ENCODE measurements at places on chromosomes 7 and 10.

DNA sequence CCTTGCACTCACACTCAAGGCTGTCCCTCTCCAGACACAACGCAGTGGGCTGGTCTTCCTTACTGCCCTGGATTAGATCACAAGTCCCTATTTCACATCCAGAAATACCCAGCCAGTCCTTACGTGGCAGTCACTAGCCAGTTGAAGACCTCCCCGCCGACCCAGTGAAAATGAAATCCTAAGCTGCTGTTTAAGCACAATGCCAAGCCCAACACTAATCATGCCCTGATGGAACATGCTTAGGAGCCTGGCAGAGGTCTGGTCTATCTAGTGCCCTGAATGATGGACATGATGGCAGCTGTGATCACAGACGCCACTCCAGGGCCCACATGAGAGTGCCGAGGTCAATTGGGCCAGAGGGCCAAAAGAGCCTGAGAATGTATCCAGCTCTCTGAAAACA lies 389.0 kb downstream of the GRID1 start:
- no peak for DNase-seq

GRCh38 chr10:70494536-70494935 lies 16.0 kb downstream of the PALD1 start:
- DNase-seq = no peak

DNA sequence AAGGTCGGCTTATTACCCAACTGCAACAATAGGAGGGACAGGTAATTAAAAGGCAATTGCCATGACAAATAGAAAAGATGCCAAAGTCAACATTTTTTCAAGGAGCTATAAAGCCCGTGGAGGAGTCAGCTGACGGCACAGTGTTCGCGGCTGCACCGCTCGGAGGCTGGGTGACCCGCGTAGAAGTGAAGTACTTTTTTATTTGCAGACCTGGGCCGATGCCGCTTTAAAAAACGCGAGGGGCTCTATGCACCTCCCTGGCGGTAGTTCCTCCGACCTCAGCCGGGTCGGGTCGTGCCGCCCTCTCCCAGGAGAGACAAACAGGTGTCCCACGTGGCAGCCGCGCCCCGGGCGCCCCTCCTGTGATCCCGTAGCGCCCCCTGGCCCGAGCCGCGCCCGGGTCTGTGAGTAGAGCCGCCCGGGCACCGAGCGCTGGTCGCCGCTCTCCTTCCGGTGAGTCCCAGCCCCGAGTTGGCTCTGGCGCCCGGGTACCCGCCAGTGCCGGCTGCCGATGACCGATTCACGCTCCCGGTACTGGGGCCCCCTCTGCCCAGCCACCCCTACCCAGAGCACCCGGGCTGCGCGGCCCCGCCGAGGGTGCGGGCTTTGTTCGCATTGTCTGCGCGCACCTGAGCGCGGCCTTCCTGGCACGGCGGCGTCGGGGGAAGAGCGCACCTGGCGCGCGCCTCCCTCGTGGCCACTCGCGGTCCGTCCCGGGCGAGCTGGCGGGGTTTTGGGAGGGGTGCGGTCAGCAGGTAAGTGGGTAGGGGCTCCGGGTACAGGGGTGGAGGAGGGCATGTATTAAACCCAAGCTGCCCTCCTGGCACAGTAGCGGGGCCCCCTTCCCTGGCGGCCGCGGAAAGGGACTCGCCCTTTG lies at the start of gene VWA2:
TSS of gene VWA2 (plus strand) at position 138 of the 877 bp plus-strand sequence. CDS start 9,460 bp downstream, outside the sequence.
- no peak for DNase-seq

- no peak for DNase-seq
These were observed 4.1 kb upstream of the HMX2 start for GRCh38 chr10:123143825-123144168.

GRCh38 chr7:147535701-147536111 lies 1054.9 kb upstream of the C7orf33 start:
- DNase-seq = no peak

DNA sequence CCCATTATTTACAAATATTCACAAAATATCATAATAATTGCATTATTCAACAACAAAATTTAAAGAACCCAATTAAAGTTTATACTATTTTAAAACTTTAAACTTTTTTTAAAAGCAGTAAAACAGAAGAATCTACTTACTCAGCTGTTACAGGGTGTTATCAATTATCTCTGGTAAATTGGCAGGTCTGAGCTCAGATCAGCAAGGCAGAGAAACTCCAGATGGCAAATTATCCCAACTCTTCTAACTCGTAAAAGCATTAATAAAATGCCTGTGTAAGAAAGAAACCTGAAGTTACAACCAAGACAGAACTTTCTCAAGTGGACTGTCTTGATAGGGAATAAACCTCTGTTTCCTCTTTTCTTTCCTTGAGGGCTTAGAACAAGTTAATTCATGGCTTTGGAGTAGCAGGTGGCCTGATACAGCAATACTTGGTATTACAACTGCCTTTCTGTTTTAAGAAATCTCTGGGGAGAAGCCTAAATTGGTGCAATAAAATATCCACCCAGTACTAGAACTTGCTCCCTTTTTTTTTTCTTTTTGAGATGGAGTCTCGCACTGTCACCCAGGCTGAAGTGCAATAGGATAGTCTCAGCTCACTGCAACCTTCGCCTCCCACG lies 275.3 kb upstream of the MKLN1 start:
- DNase-seq = no peak

- DNase-seq = no peak
These were observed 44.5 kb downstream of the KCNMA1 start for GRCh38 chr10:77592946-77593636.

DNA sequence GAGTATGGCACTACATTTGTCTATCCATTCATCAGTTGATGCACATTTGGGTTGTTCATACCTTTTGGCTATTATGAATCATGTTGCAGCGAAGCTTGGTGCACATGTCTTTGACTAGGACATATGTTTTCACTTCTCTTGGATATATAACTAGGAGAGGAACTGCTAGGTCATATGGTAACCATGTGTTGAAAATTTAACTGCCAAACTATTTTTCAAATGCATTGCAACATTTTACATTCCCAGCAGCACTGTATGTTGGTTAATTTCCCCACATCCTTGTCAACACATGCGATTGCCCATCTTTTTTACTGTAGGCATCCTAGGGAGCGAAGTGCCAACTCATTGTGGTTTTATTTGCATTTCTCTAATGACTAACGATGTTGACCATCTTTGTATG lies 183.4 kb downstream of the PRKCQ start:
- DNase-seq = no peak

DNA sequence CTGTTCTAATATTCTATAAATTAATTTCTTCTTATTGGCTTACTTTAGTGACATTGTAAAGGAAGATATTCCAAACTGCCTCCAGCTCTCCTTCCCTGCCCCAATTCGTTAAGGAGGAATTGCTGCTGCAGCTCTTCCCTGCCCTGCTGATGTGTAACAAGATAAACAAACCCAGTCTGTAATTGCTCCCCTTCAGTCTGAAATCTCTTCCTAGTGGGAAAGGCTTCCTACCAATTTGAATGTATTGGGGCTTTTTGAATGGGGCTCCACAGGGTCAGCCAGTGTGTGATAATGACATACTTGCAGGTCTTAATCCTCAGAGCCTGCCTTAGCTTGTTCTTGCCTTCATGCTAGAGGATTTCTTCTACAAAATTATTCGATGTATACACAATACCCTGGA lies 849.9 kb upstream of the GHITM start:
- DNase-seq = no peak

- no peak for DNase-seq
These were observed 26.7 kb downstream of the WAC start for GRCh38 chr10:28559618-28560017.

- no peak for DNase-seq
These were observed 39.8 kb downstream of the MET start for GRCh38 chr7:116711790-116712189.

DNA sequence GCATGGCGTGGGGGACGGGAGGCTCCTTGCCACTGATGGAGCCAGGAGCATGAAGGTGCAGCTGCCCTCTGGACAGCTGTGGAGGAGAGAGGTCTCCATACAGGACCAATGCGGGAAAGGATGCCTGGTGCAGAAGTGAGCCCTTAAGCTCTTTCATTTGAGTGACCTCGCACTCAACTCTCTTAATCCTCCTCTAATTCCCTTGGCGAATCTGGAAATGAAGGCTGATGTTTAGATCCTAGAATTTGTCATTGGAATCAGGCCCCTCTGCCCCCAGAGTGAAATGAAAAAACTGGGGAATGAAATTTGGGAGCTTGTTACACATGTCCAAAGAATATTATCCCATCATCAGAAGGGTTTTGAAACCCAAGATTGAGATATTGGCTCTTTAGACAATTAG lies 639.5 kb downstream of the LRMDA start:
- no peak for DNase-seq

Measured in NCI-H524 treated with DMSO at 0.1 percent for 48 hours (cell line).